Endodermal cell (in vitro differentiated cells): ENCODE measurements at places on chromosomes 7 and 10.

DNA sequence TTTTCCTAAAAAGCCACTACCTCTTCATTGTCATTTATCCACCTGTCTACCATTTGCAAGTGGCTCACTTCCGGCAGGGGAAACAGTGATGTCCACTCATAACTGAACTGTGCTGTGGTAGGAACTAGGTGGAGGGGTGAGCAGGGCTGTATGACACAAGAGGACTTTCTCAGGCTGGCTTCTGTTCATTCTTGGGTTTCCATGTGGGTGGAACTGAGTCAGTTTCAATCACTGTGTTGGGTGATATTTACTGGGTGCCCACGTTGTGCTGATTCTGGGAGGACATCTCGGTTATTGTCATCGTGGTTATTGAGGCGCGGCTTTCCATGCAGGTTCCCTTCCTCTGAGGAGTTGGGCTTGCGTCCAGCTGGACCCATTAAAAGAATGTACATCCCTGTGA, 38.8 kb downstream of the RAMP3 start:
- no peak overlapping the region for H3K27ac ChIP-seq
- no peak overlapping the region for H3K4me3 ChIP-seq
- H3K4me1 ChIP-seq = no peaks in the 10 kb centered on the region
- DNase-seq = no peak

DNA sequence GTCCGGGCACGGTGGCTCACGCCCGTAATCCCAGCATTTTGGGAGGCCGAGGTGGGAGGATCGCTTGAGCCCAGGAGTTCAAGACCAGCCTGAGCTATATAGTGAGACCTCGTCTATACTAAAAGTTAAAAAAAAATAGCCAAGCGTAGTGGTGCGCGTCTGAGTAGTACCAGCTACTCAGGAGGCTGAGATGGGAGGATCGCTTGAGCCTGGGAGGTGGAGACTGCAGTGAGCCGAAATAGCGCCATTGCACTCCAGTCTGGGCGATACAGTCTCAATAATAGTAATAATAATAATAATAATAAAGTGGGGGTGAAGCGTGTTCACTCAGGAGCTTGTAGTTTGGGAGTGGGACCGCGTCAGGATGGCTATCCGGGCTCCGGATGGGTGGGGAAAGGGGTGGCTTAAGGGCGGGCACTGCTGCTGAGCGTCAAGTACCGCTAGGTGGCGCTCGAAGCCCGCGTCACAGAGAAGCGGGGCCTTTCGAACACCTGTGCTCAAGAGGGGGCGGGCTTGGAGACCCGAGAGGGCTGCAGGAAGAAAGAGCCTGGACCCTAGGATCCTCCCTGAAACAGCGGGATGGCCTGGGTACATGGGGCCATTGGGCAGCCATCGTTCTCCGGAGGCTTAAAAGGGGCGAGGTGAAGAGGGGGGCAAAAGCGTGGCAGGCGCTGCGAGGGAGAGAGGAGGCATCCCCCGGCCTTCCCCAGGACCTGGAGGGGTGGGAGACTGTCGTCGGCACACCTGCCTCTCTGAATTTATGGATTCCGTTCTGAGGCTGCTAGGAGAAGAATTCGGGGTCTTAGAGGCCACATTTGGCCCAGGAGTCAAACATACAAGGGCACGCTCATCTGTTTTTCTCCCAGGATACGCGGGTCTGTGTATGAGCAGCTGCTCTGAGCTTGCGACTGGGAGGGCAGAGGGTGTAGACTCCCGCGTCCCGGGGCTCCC, 14.5 kb downstream of the LBX1 start:
- no peaks in the 10 kb centered on the region for H3K36me3 ChIP-seq
- DNase-seq = peak; percentile 95
- no peak overlapping the region for H3K27ac ChIP-seq
- peaks cover 97% of the 10 kb centered on the region for H3K27me3 ChIP-seq
- peaks cover 4% of the 10 kb centered on the region for H3K4me1 ChIP-seq
- H3K4me3 ChIP-seq = no peak overlapping the region

GRCh38 chr10:44366941-44367630, 17.8 kb downstream of the CXCL12 start:
- H3K27ac ChIP-seq = no peak overlapping the region
- H3K36me3 ChIP-seq = no peaks in the 10 kb centered on the region
- no peaks in the 10 kb centered on the region for H3K27me3 ChIP-seq
- DNase-seq = no peak
- peaks cover 13% of the 10 kb centered on the region for H3K4me1 ChIP-seq

DNA sequence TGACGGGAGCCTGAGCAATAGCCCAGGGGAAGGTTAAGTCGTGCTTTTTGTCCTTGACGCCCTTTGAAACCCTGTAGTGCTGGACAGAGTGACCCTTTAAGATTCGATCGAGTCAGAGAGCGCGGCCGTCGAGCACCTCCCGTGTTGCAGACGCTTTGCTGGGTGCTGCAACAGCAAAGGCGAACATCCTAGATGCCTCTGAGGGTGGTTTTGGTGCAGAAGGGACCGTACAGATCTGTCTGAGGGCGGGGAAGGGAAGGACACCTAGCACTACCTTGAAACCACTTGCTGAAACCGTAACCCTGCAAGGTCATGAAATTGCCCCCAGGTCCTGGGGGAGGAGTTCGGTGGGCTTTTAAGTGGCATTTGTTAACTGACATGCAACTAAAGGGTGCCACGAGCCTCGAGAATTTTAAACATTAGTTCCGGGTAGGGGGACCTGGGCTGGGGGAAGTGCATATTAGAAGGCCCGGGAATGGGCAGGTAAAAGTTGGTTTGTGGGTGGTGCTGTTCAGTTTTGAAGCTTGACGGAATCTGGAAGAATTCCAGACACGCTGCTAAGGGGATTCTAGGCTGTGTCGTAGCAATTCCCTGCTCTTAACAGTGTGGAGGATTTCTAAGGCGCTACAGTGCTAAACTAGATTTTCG, 786 bp downstream of the ATP5F1C start:
- peak overlapping the region; percentile 96 for H3K4me3 ChIP-seq
- peaks cover 25% of the 10 kb centered on the region for H3K36me3 ChIP-seq
- no peaks in the 10 kb centered on the region for H3K27me3 ChIP-seq
- DNase-seq = peak; percentile 80

DNA sequence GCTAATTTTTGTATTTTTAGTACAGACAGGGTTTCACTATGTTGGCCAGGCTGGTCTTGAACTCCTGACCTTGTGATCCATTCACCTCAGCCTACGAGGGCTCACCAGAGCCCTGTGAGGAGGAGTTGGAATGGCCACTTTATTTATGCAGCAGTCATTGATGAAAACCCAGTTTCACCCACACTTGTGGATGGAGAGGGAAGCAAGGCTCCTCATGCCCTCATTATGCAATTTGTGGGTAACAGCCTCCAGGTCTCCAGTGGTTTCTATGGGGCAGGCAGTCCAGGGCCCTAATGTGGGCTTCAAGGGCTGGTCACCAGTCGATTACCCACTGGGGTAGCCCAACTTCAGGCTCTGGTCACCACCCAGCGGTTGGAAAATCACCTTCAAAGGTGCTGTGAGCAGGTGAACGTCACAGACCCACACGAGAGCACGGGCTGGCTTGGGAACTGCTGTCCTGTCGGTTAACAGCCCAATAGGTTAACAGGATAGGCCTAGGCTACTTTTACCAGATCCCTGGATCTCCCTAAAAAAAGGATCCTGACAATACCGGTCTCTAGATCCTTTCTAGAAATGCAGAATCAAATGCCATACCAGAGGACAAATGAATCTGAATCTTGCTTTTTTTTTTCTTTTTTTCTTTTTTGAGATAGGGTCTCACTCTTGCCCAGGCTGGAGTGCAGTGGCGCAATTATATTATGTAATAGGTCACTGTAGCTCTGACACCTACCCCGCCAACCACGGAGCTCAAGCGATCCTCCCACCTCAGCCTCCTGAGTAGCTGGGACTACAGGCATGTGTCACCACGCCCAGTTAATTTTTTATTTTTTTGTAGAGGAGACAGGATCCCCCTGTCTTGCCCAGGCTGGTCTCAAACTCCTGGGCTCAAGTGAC, 97.8 kb downstream of the SLC37A3 start:
- no peaks in the 10 kb centered on the region for H3K4me1 ChIP-seq
- DNase-seq = no peak
- no peak overlapping the region for H3K4me3 ChIP-seq
- H3K36me3 ChIP-seq = no peaks in the 10 kb centered on the region

GRCh38 chr7:147013825-147014224, 897.2 kb downstream of the CNTNAP2 start:
- H3K36me3 ChIP-seq = no peaks in the 10 kb centered on the region
- H3K4me3 ChIP-seq = no peak overlapping the region
- H3K27ac ChIP-seq = no peak overlapping the region
- H3K27me3 ChIP-seq = no peaks in the 10 kb centered on the region
- DNase-seq = no peak
